ENCODE measurements at places on chromosomes 11 and 22.

- no peak for DNase-seq
Observed at GRCh38 chr11:26412955-26413354, 81.0 kb downstream of the ANO3 start.

- DNase-seq, result no peak
Observed at GRCh38 chr11:125429174-125429707, 66.8 kb downstream of the FEZ1 start.

DNA sequence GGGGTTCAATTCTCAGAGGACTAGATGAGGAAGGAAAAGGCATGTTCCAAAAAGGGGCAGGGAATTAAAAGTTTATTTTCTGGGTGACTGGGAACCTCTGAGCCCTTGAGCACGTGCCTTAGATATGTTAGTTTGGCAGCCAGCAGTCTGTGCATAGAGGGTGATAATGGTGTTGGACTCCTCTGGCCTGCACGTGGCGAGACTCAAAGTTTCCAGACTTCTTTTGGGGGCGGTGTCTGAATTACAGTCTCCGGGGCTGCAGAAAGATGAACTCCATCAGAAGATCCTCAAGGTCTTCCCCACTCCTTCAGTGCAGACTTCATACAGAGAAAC, 861 bp upstream of the ZNRF3 start:
- DNase-seq, result no peak

DNA sequence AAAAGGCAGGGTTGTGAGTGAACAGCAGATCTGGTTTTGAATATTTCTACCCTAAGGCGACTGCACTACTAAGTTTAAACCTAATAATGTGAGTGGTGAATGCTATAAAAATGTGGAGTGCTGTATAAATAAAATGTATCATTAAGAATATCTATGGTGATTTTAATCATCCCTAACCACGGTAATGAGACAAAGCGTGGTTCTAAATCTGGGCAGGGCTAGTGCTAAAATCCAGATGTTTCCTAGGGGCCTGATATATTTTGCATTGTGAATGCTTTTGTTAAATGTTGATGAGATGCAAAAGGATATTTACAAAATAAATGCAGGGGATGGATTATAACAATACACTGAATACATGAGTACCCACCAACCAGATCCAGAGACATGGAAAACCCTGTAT, 58.1 kb downstream of the TSPAN18 start:
- DNase-seq, result no peak

DNA sequence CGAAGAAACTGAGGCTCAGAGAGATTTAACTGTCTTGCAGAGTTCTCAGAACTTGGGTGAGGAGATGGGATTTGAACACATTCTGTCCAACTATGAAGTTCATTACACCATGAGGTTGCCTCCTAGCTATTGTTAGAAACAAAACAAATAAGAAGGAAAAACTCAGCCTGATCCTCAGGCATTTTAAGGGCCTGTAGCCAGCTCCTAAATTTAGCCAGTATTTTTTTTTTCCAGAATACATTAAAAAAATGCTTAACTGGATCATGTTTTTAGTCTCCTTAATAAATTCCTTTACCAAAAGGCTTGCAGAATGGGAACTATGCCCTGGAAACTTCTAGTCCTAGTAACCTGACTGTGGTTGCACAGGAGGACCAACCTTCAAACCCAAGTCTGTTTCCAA, 212.0 kb downstream of the CSNK2A3 start:
- no peak for DNase-seq

DNA sequence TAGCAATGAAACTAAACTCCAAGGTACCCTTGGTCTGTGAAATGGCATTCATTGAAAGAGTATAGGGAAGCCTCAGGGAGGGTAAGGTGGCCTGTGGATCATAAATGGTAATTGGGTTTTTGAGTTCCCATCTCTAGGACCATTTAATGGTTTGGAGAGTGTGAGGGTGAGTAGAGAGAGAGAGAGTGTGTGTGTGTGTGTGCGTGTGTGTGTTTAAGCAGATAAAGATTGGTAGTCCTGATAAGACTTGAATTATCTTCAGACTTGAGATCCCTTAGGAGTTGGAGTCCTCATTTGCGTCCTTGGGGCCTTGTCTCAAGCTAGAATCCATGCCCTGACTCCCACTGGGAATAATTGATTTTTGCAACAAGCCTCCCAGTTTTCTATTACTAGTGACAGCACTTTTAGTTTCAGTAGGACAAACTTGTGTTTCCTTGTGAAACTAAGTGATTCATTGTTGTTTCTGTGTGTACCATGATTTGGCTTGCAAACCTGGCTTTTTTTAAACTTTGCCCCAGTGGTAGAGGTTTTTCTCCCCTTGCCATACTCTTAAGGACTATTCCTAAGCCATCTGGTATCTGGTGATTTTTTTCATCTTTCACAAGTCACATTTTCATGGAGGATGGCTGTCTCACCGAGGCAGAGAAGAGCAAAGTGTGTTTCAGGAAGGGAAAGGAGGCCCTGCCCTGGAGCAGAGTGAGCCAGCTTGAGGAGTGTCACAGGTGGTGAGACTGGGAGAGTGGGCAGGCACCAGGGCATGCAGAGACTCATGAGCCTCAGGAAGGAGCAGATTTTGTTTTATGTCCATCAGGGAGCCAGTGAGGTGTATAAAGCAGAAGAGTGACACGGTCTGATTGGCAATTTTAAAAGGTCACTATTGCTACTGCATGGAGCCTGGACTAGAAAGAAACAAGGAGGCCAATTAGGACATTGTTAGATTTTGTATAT, 26.7 kb downstream of the ALKBH3 start:
- no peak for DNase-seq

- DNase-seq, result no peak
Observed at GRCh38 chr11:115051938-115052590, 373.7 kb downstream of the NXPE2 start.

DNA sequence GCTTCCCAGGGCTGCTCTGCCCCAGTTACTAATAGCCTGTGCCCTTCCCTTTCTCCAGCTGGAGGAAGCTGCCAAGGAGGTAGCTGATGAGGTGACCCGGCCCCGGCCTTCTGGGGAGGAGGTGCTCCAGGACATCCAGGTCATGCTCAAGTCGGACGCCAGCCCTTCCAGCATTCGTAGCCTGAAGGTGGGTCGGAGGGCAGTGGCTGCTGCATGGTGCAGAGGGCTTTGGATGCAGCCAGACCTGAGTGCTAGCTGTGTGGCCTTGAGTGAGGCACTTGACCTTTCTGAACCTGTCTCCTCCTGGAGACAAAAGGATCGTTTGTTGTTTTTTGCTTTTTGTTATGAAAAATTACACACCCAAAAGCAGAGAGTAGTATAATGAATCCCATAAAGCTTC, 3.4 kb downstream of the MCM5 start:
- DNase-seq, result no peak

DNA sequence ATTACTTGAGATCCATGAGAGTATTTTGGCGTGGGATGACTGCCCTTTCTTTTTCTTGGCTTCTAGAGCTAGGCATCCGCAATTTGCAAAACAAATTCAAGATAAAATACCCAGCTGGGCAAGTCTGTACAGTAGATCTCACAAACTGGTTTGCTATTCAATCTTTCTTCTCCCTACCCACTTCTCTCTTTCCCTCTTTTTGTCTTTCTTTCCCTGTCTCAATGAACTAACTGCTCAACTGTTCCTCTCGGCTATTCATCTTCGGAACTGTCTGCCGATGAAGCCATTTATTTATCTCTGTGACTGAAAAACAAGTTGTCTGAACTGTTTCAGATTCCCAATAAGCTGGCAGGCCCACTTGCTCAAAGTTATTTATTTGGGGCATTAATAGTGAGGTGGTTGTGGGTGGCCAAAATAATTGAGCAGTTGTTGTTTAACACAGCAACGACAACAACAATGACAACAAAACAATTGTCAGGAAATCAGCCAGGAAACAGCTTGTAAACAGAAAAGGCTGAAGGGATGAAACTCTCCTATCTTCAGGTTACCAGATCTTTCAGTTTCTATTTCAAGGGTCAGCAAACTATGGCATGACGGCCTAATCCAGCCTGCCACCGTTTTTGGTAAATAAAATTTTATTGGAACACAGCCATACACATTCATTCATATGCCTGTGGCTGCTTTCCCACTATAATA, 76.0 kb upstream of the MTMR2 start:
- no peak for DNase-seq

DNA sequence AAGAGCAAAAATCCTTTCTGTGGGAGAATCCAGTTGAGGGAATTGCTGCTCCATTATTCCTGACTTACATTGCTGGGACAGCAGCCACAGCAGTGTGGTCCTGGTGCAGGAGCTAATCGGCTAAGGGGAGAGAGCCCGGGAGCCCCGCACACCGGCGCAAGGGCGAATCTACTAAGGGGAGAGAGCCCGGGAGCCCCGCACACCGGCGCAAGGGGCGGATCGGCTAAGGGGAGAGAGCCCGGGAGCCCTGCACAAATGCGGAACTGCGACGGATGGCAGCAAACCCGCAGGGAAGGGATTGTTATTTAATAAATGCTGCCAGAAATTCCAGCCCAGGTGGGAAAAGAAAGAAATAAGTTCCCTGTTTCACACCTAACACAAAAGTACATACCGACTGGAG, 43.5 kb downstream of the TPCN2 start:
- no peak for DNase-seq

- no peak for DNase-seq
Observed at GRCh38 chr11:133957900-133958299, 1.1 kb upstream of the IGSF9B start.

DNA sequence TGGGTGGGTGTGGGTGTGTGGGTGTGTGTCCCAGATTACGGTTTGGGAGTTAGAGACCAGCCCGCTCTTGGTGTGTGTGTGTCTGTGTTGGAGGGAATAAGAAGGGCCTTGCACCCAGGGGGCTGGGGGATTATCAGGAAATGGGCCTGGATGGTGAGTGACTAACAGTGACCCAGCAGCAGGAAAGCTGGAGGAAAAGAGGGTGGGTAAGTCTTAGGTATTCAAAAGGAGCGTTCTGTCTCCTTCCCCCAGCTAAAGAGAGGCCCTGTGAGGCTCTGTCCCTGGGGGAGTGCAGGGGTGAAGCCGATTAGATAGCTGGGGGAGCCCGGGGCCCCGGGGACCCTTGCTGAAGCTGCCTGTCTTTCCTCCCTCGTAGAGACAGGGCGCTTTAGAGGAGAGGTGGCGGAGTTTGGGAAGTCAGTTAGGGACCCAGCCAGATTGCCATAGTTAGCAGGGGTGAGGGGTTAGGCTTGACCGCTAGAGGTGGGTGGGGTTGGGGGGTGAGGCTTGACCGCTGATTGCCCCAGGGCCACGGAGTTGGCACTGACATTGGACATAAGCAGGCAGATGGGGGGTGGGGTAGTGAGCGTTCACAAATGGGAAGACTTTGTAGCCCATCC, 1.5 kb downstream of the OAF start:
- DNase-seq, result peak; percentile 81

DNA sequence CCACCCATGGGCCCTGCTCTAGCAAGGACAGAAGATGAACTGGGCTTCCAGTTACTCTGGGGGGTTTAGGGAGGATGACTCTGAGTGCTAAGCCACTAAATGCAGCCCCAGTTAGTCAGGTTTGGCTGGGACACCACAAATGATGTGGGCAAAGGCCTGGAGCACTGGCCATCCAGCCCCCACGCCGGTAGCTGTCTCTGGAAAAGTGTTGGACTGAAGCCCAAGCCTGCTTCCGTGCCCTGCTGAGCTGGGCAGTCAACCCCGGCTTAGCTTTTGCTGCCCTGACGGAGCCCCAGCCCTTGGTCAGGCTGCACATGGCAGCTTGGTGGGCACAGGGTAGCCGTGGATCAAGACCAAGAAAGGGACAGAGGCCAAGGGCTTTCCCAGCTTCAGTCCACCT, 5.7 kb upstream of the GSTP1 start:
- DNase-seq, result no peak

GRCh38 chr11:44007481-44008087, 40.2 kb upstream of the ACCSL start:
- no peak for DNase-seq

GRCh38 chr11:79121351-79121750, 319.5 kb downstream of the TENM4 start:
- DNase-seq, result no peak

GRCh38 chr11:19979519-19979845, 180.8 kb downstream of the DBX1 start:
- DNase-seq, result no peak
